ENCODE measurements at places on chromosomes 2 and 18.

DNA sequence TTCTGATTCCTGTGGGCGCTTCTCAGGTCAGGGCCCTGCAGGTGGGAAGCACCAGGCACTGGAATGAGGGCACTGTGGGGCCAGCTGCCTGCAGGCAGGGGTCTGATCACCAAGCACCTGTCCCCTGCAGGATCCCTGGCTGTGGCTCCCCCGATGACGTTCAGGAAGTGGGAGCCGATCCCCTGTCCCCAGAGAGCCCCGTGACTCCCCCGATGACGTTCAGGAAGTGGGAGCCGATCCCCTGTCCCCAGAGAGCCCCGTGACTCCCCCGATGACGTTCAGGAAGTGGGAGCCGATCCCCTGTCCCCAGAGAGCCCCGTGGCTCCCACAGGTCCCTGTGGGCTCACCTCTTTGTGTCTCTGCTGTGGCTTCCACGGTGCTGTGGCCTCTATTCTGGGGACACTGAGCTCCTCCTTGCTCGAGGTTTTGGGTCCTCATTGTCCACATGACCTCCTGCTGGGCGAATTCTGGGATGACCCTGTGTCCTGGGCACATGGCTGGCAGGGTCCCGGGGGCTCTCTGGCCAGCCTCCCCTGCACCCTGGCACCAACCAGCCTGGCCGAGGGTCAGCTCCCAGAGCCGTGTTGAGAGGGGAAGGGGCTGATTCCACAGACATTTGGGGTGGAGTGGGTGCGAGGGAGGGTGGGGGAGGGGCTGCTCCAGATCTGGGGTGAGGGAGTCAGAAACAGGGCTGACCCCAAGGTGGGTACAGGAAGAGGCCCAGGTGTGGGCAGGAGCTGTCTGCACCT is 4.8 kb downstream of the NEU4 start:
- no peak for DNase-seq

DNA sequence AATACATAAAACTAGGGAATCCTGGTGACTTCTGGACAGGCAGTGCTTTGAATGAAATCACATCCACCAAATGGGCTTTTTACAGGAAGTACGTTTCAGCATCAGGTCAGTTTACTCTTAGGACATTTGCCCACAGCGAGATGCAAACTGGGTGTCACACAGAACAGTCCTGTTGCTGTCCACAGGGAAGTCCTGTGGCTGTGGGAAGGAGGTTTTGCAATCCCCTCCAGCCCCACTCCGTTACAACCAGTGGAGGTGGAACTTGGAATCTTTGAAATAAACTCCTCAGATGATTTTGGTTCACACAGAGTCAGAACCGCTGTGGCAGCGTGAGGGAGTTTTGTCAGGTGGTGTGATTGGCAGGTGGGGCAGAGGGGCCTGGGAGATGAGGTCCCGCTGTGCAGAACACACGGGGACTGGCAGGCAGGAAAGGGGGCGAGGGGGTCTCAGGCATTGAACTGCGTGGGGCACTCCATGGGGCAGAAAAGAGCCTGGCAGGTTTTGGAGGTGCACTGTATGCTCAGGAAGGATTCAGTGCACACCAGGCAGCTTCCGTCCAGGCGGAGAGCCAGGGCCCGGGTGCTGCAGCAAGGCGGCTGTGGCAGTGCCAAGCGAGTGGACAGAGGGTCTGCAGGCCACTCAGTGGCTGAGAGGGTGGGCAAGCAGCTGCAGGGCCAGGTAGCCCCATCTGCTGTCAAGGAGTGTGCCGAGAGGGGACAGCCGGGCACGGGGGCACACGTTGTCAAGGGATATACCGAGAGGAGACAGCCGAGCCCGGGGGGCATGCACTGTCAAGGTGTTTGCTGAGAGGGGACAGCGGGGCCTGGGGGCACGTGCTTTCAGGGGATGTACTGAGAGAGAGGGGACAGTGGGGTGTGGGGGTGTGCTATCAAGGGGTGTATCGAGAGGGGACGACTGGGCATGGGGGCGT is 148.7 kb downstream of the LDLRAD4 start:
- DNase-seq: no peak

DNA sequence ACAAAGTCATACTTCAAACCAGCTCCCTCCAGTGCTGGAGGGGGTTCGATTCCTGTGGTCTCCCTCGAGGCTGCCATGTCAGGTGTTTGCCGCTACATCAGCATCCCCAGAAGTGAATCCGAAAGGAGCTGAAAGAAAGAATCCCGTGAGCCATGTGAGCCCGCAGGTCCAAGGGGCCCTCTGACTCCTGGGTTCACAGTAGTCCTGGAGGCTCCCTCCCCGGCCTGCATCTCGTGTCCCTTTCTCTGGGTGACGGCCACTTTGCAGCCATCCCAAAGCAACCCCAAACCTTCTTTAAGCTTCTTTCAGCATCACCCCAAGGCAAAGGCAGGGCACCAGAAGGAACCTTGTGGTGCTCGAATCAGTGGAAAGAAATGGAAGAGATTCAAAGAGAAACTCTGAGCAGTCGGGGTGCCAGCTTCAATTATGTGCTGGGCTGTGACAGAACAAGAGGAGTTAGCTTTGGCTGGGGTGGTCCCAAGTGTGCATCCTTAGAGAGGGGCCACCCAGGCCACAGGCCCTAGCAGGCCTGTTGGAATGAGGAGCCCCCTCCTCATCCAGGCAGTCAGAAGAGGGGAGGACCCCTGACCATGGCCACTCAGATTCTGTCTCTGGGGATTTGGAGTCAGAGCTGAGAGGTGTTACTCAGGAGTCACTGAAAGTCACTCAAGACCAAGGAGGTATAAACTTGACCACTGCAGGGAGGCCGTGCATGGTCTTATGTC is 59.7 kb downstream of the CIB4 start:
- DNase-seq: no peak

DNA sequence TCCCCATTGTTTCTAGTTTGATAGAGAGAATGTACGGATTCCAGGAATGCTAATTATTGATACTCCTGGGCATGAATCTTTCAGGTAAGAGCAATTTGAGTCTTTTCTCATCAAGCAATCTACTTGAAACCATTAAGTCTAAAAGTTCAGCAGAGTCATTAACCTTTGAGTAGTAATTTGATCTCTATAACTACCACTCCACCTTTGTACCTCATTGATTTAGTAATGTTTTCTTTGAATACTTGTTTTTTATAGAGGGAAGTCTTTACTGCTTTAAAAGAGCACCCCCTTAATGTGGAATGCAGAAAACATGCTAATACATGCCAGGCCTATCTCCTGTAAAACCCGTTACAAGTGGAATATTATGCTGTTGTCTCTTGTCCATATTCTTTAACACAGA is 45.0 kb downstream of the EIF5B start:
- DNase-seq: no peak

GRCh38 chr18:37225279-37225678 is 340.3 kb downstream of the CELF4 start:
- DNase-seq: no peak

GRCh38 chr2:169349535-169349934 is 12.8 kb downstream of the LRP2 start:
- no peak for DNase-seq

- no peak for DNase-seq
These were observed 608 bp downstream of the PHOSPHO2 start for GRCh38 chr2:169694894-169695260.

DNA sequence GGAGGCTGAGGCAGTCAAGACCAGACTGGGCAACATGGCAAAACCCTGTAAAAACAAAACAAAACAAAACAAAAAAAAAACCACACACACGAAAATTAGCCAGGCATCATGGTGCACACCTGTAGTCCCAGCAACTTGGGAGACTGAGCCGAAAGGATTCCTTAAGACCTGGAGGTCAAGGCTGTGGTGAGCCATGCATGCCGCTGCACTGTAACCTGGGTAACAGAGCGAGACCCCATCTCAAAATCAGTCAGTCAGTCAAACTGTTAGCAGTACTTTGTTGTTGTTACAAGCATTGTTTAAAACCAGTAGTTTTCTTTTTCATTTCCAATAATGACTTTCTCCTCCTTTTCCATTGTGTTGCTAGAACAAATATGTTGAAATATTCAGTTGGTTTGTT is 21.7 kb downstream of the EPB41L5 start:
- DNase-seq: no peak

All from neural crest cell (in vitro differentiated cells).